Parietal lobe (tissue), 2 donors: ENCODE measurements at places on chromosomes 6 and 20. TPM values are rescaled to one million over a fixed set of nuclear protein-coding genes. Genes with fewer than 3 reads are reported as not detected.

TSPO2 gene
- total RNA-seq = not detected

MUCL3 gene
- not detected for total RNA-seq

BPIFB4 gene
- total RNA-seq = not detected

PBOV1 gene
- not detected for total RNA-seq

MACROD2 gene
- 126 TPM for total RNA-seq

PLCB4 gene
- total RNA-seq = 19.1 TPM

PPP1R16B gene
- total RNA-seq = 11.6 TPM

SLC22A2 gene
- total RNA-seq = not detected

VGLL2 gene
- not detected for total RNA-seq

CSNK2A1 gene
- total RNA-seq = 244 TPM

COL10A1 gene
- not detected for total RNA-seq

MAP1LC3A gene
- 57.6 TPM for total RNA-seq

KCNQ2 gene
- total RNA-seq = 250 TPM

FAM217A gene
- total RNA-seq = not detected

IL17A gene
- total RNA-seq = not detected

STX7 gene
- total RNA-seq = 78.3 TPM

PRDM13 gene
- not detected for total RNA-seq

SLA2 gene
- 0.31 TPM for total RNA-seq

SEL1L2 gene
- 2.2 TPM for total RNA-seq

LYRM2 gene
- 25.4 TPM for total RNA-seq

TCF15 gene
- total RNA-seq = not detected

SYNDIG1 gene
- total RNA-seq = 67.0 TPM

PGC gene
- total RNA-seq = not detected

RALGAPA2 gene
- 127 TPM for total RNA-seq

ZNF165 gene
- total RNA-seq = 0.94 TPM

CDSN gene
- not detected for total RNA-seq
